ENCODE measurements at places on chromosomes 2 and 18.

DNA sequence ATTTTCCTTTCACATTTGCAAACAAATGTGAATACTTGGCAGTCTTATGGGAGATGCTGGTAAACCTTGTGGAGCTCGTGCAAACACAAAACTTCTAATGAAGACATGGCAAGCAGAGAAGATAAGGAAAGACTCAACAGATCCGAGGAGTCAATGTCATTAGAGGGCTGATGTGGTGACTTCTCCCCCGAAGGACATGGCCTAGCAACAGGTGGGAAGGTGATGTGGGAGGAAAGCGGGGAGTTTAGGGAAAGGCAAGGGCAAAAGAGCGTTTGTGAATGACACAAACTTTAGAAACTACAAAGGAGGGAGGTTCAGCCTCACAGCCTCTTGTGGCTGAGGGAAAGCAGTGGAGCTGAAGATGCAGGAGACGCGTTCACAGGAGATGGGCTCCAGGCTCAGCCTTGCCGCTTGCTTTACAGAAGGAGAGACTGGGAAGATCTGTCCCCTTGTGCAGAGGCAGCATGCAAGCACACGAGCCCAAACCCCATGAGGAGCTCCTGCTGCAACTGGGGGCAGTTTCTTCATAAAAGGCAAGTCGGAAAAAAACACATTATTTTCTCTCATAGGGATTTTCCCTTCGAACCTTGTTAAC is 86.6 kb downstream of the SOWAHC start:
- DNase-seq: no peak

DNA sequence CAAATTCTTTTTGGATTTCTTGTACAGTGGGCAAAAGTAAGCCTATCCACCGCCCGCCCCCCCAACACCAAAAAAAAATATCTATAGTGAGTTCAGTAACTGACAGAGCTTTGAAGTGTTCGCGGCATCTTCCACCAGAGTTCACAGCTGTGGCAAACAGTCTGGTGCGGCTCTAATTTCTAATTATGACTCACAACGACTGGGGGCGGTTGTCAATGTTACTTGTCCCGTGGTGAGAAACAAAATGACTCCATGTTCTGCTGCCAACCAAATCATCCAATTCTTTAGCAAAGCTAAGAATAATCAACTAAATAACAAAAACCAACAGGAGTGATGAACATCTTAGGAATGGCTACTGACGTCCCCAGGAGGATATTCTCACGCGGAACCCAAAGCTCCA is 392.5 kb upstream of the SALL3 start:
- no peak for DNase-seq

GRCh38 chr2:224948859-224949258 is 93.4 kb downstream of the DOCK10 start:
- DNase-seq: no peak

GRCh38 chr2:182716650-182716979 is 558 bp downstream of the DNAJC10 start:
- DNase-seq: peak; percentile 2

DNA sequence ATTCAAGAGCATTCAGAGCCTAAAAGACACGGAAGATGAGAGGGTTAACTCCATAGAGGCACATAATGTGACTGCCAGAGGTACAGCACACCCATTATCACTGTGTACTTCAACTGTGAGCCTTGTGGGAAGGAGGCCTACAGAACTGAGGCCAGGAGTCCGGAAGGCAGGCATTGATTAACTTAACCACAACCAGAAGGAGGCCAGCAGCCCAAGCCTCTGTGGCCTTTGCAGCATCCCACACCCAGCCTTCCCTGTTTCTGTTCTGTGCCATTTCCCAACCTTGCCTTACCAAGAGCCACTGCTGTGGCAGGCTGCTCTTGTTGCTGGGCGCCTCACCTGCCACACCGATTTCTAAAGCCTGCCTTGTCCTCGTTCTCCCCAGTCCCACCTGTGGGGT is 27.2 kb downstream of the SIGLEC15 start:
- no peak for DNase-seq
